ENCODE measurements at places on chromosomes 13 and 19.
A peak's percentile ranks its signal among the peaks of the same experiment; 100 is the strongest.

DNA sequence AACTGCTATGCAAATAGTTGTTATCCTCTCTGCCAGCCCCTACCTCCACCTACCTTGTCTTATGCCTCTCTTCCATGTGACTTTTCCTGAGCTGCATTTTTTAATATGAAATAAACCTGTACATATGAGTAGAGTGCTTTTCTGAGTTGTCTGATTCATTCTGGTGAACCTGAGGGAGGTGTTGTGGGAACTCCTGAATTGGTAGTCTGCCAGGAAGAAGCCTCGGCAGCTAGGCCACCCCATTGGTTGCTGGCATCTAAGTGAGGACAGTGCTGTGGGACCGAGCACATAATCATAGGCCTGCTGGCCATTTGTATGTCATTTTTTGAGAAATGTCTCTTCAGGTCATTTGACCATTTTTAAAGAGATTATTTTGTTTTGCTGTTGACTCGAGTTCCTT lies 1146.8 kb downstream of the UQCRFS1 start:
- no peak for DNase-seq

DNA sequence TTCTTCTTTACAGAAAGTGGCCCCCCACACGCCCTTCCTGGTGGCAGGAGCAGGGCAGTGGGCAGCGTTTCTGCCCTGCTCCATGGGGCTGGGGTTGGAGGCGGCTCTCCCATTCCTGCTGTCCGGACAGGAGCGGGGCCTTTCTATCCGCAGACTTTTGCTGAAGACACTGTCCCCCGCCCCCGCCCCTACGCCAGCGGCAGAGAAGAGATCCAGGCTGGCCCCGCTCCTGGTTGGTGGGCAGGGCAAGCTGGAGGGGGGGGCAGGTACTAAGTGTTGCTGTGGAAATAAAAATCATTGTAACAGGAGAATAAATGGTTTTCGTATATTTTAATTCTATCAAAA lies 81.7 kb downstream of the ZNF429 start:
- no peak for DNase-seq

DNA sequence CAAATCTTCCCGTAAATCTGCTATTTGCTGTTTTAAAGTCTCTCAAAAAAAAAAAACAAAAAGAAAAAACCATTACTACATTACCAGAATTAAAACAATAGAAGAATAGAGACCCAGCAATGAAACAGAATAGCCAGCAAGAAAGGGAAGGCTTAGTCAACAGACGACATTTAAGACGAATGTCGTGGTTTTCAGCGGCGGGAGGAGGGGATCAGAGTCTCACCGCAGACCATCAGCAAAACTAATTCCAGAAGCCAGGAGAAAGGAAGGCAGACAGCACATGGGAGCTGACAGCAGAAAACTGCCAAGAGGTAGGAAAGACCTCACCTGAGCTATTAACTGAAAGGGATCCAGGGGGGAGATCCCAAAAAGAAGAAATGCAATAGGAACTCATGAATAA lies 128.9 kb downstream of the RNF17 start:
- DNase-seq, result no peak

- DNase-seq, result no peak
These were observed 2.6 kb downstream of the UNC13A start for GRCh38 chr19:17685451-17686022.

- no peak for DNase-seq
These were observed 3.5 kb upstream of the SBNO2 start for GRCh38 chr19:1177322-1178114.

DNA sequence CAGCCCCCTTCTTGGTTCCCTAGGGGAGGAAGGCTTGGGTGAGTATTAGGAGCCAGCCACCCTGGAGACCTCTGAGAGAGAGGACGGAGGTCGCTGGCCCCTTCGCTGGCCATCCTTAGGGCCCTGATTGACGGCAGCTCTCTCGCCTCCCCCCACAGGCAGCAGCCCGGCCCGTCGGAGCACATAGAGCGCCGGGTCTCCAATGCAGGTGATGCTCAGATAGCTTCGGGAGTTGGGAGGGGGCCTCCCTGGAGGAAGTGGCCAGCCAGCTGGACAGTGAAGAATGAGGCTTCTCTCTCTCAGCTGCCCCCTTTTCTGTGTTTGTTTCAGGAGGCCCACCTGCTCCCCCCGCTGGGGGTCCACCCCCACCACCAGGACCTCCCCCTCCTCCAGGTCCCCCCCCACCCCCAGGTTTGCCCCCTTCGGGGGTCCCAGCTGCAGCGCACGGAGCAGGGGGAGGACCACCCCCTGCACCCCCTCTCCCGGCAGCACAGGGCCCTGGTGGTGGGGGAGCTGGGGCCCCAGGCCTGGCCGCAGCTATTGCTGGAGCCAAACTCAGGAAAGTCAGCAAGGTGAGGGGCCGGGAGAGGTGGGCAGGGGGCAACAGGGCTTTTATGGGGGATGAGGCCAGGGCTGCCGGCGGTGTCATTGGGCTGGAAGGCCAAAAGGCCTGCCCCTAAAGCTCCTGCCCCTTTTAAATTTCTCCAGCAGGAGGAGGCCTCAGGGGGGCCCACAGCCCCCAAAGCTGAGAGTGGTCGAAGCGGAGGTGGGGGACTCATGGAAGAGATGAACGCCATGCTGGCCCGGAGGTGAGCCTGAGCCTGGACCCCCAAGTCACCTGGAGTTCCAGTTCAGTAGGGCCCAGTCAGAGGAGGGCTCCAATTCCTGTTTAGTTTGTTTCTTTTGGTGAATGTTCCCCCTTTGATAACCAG lies 15.0 kb downstream of the VASP start:
- DNase-seq, result no peak

- no peak for DNase-seq
These were observed 4.3 kb upstream of the C19orf25 start for GRCh38 chr19:1483131-1483978.

DNA sequence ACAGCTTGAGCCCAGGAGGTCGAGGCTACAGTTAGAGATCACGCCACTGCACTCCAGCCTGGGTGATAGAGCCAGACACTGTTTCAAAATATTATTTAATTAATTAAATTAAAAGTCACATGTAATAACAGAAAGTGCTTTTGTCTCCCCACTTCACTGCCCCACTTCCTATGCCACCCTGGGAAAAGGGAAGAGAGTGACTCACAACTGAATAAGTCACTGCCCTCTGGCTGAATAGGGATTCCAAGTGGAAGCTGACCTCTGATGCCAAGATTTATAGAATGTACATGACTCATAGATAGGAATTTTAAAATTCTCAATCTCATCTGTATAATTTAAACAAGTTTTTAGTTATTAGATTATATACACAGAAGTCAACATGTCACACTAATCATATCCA lies 22.2 kb upstream of the ERVV-1 start:
- DNase-seq, result no peak

DNA sequence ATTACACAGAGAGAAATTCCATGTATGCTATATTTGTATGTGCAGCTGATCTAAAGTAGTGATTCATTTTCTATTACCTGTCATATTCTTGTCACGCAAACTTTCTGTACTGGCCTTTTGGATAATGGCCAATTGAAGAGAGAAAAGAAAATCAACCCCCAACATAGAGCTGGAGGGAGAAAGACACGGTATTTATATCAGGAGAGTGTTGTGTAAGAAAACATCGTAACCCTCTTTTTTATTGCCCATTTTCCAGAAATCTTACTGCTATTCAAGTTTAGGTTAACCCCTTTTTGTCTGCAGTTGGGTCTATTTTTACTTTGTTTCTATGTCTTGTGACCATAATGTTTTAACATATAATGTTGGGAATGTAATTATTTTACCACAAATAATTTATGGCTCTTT lies 27.9 kb downstream of the DGKH start:
- no peak for DNase-seq

GRCh38 chr19:55301459-55302317 lies 17.9 kb downstream of the BRSK1 start:
- peak; percentile 65 for DNase-seq

DNA sequence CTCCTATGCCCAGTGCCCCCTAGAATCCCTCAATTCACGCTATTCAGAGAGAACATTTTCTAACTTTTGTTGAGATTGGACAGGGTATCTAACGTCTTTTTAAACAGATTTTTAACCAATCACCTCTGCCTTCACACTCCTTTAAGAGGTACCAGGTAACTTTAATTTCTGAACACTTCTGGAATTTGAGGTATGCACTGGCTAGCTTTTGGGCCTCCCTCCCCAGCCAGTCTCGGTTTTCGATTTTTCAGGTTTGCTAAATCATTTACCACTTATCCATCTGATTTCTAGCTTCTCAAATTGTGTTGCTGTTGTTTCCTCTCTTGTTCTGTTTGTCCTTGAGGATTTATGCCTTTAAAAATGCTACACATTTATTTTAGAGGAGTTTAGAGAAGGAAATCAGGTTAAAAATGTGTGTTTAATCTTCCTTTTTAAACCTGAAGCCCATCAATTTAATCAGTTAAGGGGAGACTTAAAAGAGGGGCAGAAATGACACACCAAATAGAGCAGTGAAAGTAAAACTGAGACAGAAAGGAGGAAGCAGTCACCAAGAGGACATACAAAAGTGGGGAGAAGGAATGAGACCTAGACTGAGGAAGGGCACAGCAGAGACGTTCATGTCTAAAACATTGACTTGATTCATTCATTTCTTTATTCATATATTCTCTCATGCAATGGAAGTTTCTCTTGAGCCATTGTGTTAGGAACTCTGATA lies 139.6 kb upstream of the HTR2A start:
- DNase-seq, result no peak

DNA sequence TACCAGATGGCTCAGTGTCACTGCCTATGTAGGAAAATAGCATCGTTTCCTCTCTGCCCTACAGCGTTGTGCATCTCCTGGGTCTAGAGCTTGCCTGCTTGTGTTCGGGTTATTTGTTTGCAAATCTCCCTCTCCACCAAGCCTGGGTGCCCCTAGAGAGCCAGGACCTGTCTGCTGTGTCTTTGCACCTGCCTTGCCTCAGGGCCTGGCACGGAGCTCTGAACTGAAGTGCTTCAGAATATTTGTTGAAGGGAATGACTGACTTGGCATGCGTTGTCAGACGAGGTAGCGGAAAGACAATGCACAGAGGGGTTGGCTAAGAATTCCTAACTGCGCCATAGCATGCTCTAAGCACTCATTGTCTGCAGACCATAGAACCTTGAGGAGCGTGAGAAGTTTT lies 263.4 kb downstream of the FGF9 start:
- peak; percentile 97 for DNase-seq

DNA sequence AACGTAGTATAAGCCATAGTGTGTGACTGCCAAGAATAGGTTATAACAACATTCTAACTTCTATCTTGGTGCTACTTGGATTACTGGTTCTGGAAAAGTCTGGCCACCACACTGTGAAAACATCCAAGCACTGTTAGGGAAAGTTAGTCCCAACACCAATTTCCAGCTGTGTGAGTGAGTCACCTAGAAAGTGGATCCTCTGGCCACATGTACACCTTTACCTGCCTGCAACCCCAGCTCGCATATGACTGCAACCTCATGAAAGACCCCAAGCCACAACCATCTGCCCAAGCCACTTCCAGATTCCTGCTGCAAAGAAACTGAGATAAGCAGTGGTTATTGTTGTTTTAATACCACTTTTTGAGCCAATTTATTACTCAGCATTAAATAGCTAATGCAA lies 404.5 kb downstream of the KCTD12 start:
- no peak for DNase-seq

GRCh38 chr13:42836930-42837690 lies 55.7 kb downstream of the FAM216B start:
- DNase-seq, result peak; percentile 40

- DNase-seq, result no peak
These were observed 420.8 kb upstream of the GPC6 start for GRCh38 chr13:92805766-92806165.

DNA sequence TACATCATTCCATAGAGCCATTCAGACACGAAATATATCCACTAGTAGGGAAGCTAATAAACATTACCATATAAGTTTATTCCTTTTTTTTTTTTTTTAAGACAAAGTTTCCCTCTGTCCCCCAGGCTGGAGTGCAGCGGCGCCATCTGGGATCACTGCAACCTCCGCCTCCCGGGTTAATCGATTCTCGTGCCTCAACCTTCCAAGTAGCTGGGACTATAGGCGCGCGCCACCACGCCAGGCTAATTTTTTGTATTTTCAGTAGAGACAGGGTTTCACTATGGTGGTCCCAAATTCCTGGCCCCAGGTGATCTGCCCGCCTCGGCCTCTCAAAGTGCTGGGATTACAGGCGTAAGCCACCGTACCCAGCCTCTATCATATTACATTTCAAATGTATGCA lies 612 bp upstream of the ZNF154 start:
- DNase-seq, result no peak

GRCh38 chr19:33171916-33172359 lies 22.2 kb upstream of the LRP3 start:
- DNase-seq, result no peak

DNA sequence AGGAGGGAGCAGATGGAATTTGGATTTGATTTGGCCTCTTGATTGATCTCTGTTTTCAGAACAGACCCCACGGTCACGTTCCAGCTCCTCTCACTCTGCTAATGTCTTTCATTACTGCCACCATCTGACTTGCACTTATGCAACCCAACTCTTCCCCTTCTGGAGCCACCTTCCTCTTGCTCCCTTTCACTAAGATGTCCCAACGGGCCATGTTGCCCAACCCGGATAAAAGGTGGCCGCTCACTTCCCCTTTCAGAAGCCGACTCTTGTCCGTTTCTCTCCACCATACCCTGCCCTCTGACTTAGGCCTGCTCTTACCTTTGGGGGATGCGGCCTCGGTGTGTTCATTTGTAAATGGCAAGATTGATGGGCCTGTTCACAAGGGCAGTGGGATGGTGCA lies 27.4 kb upstream of the CYP4F8 start:
- DNase-seq, result no peak

- no peak for DNase-seq
These were observed 124.9 kb downstream of the CYSLTR2 start for GRCh38 chr13:48778610-48779009.

GRCh38 chr19:11204943-11205349 lies 7.6 kb upstream of the KANK2 start:
- DNase-seq, result no peak

DNA sequence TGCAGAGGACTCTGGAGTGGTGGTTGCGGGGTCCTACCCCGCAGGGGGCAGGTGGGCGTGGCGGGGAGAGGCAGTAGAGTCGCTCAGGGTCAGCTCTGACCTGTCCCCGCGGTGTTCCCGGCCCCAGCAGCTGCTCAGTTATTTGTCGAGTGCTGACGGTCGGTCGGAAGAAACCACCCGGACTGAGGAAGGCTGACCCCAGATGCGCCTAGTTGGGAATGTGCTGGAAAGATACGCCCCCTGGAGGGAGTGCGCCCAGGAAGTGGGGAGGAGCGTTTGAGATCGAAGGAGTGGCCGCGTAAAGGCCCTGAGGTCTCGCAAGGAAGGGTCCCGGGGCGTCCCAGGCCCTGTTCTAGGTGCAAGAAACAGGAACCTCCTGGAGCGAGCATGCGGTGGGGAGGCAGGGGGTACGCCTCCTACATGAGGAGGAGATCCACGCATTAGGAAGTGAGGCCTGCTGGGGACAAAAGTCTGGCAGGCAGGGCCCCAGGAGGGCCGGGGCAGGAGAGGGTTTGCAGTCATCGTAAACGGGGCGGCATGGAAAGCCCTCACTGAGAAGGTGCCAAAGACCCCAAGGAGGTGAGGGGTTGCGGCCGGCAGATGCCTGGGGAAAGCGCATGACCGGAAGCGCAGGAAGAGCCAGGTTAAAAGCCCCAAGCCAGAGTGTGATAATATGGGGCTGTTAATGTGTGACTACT lies 9.2 kb downstream of the CCDC8 start:
- DNase-seq, result no peak

GRCh38 chr13:37716420-37717195 lies 118.0 kb upstream of the POSTN start:
- no peak for DNase-seq

Measured in NCI-H1092 (cell line).